ENCODE measurements at places on chromosomes 7 and 10. TPM values are rescaled to one million over a fixed set of nuclear protein-coding genes. Genes with fewer than 3 reads are reported as not detected.

- DNase-seq, result no peak
Measured at GRCh38 chr7:92868683-92869293, 32.4 kb upstream of the CDK6 start.

GRCh38 chr10:132329565-132330485 lies 2.2 kb upstream of the LRRC27 start:
- DNase-seq, result no peak

DNA sequence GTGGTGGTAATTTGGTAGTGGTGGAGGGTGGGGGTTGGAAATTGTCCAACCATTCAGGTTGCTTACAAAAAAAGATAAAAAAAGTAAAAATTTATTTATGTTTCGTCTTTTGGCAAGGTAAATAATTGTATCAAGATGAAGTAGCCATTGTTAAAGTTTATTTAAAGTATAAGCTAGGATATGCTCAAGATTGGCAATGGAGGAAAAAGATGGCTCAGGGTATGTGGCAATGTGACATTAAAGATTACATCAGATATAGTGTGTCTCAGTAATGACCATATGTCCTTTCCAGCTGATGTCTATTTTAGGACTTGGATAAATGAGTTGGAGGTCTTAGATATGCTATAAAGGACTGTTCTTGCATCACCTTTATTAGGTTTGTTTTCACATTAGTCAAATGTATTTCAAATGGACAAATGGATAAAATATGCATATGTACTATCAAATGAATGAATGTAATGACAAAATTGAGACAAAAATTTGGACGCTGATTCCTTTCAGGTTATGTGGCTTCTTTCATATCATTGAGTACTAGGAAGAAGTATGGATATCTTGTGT lies 60.9 kb downstream of the ST7 start:
- no peak for DNase-seq

Gene PRTFDC1
- 13.6 TPM for total RNA-seq

Gene COL13A1
- total RNA-seq, result 25.2 TPM
